ENCODE measurements at places on chromosomes 2 and 18. TPM values are rescaled to one million over a fixed set of nuclear protein-coding genes. Genes with fewer than 3 reads are reported as not detected.

- no peak overlapping the region for H3K27ac ChIP-seq
- H3K4me1 ChIP-seq: no peaks in the 10 kb centered on the region
- H3K36me3 ChIP-seq: no peaks in the 10 kb centered on the region
- DNase-seq: no peak
- no peak overlapping the region for H3K4me3 ChIP-seq
Observed at GRCh38 chr2:188046437-188046836, 245.2 kb upstream of the GULP1 start.

GRCh38 chr2:4684921-4685320 lies 981.5 kb downstream of the DCDC2C start:
- H3K36me3 ChIP-seq: no peaks in the 10 kb centered on the region
- no peaks in the 10 kb centered on the region for H3K27me3 ChIP-seq
- peak; percentile 20 for DNase-seq
- no peak overlapping the region for H3K4me3 ChIP-seq
- peaks cover 6% of the 10 kb centered on the region for H3K4me1 ChIP-seq

GRCh38 chr2:64865831-64866345 lies 123.3 kb upstream of the SLC1A4 start:
- no peak for DNase-seq
- H3K4me3 ChIP-seq: peak overlapping the region; percentile 61
- H3K4me1 ChIP-seq: peaks cover 12% of the 10 kb centered on the region

The ALLC gene
- not detected for total RNA-seq

The CYP27C1 gene
- total RNA-seq: 3.0 TPM

DNA sequence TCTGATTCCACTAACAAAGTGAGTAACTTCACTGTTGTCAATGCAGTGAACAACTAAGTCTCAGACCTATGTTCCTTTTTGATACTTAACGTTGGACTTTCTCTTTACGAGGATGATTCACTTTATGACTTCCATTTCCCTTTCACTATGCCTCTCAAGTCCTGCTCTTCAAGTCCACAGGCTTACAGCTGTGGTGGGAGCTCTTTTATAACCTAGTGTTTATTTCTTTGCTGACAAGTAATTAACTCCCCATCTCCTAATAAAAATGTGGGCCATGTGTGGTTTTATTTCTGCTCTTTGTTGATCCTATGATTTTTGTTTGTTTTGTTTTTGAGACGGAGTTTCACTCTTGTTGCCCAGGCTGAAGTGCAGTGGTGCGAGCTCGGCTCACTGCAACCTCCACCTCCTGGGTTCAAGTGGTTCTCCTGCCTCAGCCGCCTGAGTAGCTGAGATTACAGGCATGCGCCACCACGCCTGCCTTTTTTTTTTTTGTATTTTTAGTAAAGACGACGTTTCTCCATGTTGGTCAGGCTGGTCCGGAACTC lies 142.1 kb downstream of the USP34 start:
- no peak overlapping the region for H3K27ac ChIP-seq
- no peak overlapping the region for H3K4me3 ChIP-seq
- H3K36me3 ChIP-seq: peaks cover 24% of the 10 kb centered on the region
- peak; percentile 24 for DNase-seq
- H3K4me1 ChIP-seq: no peaks in the 10 kb centered on the region

- no peak for DNase-seq
- H3K4me1 ChIP-seq: peaks cover 18% of the 10 kb centered on the region
Observed at GRCh38 chr2:168212866-168213265, 34.5 kb downstream of the STK39 start.

The FBXO36 gene
- 5.0 TPM for total RNA-seq

The COL4A4 gene
- not detected for total RNA-seq

The CD207 gene
- total RNA-seq: 1.1 TPM

DNA sequence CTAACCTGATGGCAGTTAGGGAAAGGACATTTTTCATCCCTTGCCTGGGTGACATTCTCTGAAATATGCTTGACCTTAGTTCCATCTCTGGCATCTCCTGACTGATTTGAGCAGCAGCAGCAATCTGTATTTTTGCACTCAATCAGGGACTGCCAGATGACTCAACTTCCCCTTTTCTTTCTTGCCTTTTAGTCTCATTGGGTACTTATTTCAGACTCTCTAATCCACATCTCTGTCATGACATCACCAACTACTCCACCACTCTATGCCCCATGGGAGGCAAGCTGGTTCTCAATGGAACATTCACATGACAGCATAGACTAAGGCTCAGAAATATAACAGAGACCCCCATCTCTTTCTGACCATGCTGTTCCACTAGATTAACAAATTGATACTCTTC lies 254.2 kb downstream of the RIT2 start:
- no peak for DNase-seq
- H3K4me3 ChIP-seq: no peak overlapping the region

The UGT1A6 gene
- total RNA-seq: not detected

DNA sequence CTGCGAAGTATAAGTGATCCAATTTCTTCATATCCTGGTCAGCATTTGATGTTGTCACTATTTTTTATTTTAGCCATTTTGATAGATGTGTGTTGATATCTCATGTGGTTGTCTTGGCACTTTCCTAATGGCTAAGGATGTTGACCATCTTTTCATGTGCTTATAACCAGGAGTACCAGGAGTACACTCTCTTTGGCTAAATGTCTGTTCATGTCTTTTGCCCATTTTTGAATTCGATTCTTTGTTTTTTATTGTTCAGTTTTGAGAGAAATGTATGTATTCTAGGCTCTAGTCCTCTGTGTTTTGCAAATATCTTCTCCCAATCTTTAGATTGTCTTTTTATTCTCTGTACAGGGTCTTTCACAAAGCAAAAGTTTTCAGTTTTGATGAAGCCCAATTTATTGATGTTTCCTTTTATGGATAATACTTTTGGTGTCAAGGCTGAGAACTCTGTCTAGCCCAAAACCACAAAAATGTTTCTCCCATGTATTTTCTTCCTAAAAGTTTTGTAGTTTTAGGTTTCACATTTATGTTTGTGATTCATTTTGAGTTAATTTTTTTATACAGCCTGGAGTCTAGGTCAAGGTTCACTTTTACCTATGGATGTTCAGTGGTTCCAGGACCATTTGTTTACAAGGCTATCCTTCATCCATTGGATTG lies 65.4 kb downstream of the SDC1 start:
- H3K27ac ChIP-seq: no peak overlapping the region
- H3K4me1 ChIP-seq: no peaks in the 10 kb centered on the region
- peaks cover 17% of the 10 kb centered on the region for H3K27me3 ChIP-seq
- no peak overlapping the region for H3K4me3 ChIP-seq
- DNase-seq: no peak

GRCh38 chr2:127645395-127646291 lies at the start of gene GPR17:
TSS of gene GPR17 (plus strand) at chr2:127646153. CDS start at chr2:127650736, 4,583 bp downstream.
- no peak within 1 kb of the TSS for H3K4me3 ChIP-seq
- no peaks in the 10 kb centered on the region for H3K27me3 ChIP-seq
- peaks cover 5% of the 10 kb centered on the region for H3K4me1 ChIP-seq
- H3K27ac ChIP-seq: no peak within 1 kb of the TSS
- H3K36me3 ChIP-seq: no peaks in the 10 kb centered on the region
- no peak for DNase-seq

DNA sequence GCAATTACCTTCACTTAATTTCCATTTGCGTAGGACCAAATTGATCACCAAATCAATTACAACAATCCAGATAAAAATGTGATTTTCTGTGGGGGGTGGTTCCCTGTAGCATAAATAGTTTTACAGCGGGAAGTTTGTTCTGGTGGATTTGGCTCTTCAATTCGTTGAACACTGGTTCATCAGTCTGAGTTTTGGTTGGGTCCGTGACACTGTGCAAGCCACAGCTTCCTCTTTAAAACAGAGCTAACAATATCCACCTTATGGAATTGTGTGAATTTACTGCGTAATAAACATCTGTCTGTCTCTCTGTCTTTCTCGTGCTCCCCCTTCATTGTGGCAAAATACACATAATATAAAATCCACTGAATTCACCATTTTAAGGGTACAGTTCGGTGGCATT lies 310.8 kb downstream of the TGIF1 start:
- H3K27ac ChIP-seq: peak overlapping the region; percentile 51
- peaks cover 19% of the 10 kb centered on the region for H3K36me3 ChIP-seq
- no peaks in the 10 kb centered on the region for H3K27me3 ChIP-seq
- peaks cover 13% of the 10 kb centered on the region for H3K4me1 ChIP-seq

DNA sequence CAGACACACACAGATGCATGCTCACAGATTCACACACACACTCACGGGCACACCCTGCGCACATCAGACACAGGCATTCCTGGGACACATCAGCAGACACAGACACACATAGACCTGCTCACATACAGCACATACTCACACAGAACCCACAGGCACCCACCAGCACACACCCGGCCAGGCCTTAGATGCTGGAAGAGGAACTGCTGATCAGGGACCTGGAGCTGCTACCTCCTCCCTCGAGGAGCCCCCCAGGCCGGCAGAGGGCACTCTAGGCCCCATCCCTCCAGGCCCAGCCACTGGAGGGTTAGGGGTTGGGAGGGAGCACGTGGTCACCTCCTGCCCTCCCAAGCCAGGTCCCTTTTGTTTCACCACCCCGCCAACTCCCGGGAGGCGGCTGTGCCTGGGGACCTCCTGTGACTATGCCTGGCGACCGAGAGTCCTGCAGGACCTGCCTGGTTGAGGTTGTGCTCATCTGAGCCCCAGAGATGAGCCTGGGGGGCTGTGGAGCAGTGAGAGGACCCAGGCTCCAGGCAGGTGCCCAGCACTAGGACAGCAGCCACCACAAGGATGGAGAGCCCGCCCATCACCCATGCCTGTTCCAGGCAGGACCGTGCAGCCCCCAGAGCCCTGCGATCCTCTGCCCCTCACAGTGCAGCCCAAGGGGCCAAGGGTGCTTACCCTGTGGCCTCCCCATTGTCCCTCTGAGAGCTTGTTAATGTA lies 21.0 kb upstream of the PTMA start:
- no peaks in the 10 kb centered on the region for H3K27me3 ChIP-seq
- H3K27ac ChIP-seq: no peak overlapping the region
- peak; percentile 44 for DNase-seq

The FASTKD2 gene
- 35.4 TPM for total RNA-seq

The MAPK4 gene
- 0.62 TPM for total RNA-seq

DNA sequence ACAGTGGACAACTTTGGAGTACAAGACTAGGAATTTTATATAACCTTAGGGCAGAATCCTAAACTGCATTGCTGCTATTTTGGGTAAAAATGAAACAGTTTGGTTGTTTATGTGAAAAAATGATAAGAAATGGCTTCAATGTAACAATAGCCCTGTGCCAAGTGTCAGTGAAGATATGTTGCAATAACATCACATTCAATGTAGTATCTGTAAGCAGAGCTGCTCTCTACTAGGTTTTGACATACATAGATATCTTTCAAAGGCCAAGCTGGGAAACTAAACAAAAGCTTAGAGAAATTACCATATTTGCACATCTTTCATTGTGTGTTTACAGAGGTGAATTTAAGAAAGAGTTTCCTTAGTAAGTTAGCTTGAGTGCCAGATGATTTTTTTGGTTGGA lies 135.0 kb upstream of the DOK6 start:
- no peak overlapping the region for H3K27ac ChIP-seq
- no peaks in the 10 kb centered on the region for H3K36me3 ChIP-seq
- H3K27me3 ChIP-seq: no peaks in the 10 kb centered on the region
- no peaks in the 10 kb centered on the region for H3K4me1 ChIP-seq

The SKOR2 gene
- not detected for total RNA-seq

DNA sequence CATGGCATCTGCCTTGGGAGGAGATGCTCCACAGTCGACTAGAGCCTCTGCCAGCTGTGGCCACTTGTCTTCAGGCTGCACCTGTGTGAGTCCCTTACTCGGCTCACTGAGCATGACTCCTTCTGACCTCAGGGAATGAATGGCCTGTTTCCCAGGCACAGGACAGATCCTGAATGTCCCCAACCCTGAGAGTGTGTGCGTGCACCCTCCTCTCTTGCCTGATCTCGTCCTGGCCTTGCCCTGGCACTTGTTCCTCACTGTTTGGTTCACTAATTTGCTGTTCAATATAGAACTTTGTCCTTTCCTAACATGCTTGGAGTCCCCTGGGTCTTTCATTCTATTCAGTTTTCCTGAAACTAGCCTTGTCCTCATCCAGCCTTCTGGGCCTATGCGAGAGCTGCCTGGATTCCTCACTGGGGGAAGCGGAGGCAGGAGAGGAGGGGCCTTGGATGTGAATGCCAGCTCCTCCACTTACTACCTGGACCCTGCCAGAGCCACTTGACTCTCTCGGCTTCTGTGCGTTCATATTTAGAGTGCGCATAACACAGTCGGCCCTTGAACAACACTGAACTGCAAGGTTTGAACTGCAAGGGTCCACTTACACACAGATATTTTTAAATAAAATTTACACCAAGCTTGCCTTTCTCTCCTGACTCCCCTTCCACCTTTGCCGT lies 184.8 kb downstream of the ACKR3 start:
- H3K4me3 ChIP-seq: no peak overlapping the region
- H3K4me1 ChIP-seq: no peaks in the 10 kb centered on the region
- H3K36me3 ChIP-seq: no peaks in the 10 kb centered on the region
- no peak for DNase-seq
- H3K27me3 ChIP-seq: no peaks in the 10 kb centered on the region
- H3K27ac ChIP-seq: no peak overlapping the region

Measured in A673 (cell line).